Activated naive CD4-positive, alpha-beta T cell treated with Interleukin-2 at 50 U/mL for 16 hours (primary cell): ENCODE measurements at places on chromosomes 4 and X.

DNA sequence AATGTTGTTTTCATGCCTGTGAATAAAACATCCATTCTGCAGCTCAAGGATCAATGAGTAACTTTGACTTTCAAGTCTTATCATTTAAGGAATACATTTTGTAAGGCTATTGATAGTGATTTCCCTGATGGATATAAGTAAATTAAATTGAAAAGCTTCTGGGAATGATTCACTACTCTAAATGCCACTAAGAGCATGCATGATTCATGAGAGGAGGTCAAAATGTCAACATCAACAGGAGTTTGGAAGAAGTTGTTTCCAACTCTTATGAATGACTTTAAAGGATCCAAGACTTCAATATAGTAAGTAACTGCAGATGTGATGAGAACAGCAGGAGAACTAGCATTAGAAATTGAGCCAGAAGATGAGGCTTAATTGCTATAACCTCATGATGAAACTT, 1487.3 kb downstream of the PCDH7 start:
- DNase-seq: no peak

DNA sequence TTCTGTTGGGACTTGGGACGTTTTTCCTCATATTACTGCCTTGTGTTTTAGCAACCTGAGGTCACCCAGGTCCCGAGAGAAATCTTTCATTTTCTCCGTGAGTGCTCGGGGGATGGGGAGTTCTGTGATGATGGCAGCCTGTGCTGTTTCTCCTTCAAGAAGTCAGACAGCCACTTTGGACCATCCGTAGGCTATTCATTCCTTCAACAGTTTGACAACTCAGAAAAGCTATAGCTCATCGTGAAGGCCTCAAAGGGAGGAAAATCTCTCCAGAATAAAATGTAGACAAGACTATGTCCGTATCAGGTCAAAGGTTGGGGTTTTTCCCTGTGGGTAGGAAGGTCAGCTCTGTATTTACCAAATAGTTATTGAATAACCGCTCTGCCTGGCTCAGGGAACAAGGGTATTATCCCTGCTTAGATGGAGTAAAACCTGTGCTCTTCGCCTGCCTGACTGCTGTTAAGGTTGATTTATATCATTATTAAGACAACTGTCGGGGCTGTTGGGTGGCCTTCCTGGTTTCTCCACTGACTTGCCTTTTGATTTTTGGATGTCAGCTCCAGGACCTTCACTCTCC, 36.6 kb downstream of the FAM114A1 start:
- no peak for DNase-seq

GRCh38 chrX:152575331-152575730, 62.4 kb upstream of the GABRQ start:
- DNase-seq: no peak

DNA sequence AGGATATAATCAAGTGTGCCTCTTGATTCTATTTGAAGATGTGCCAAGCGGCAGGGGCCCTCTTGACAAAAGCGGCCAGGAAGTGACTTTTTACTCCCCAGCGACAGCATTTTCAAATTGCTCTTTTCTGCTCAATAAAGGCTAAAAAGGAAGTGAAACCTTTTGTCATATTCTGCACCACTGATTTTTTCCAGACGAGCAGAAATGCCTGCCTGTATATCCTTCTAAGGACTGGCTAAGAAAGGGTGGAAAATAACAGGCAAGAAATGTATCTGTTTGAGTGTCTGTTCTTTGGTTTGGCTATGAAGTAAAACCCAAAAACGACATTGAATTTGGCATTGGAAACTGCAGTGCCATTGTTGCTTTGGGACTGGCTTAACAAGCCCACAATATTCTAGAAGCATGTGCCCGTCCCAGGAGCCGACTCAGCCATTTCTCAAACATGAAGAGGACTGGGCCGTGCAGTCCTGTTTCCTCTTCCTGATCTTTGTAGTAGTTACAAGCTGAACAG, 25.4 kb downstream of the TMSB4X start:
- peak; percentile 23 for DNase-seq
